Prostate gland (tissue), 2 donors: ENCODE measurements at places on chromosomes 7 and 10.

- no peak for DNase-seq
These were observed 827 bp downstream of the CSTF2T start for GRCh38 chr10:51698473-51699063.

- no peak for DNase-seq
These were observed 35.1 kb downstream of the SEM1 start for GRCh38 chr7:96674565-96674964.

GRCh38 chr10:62692085-62692484 lies 112.4 kb upstream of the ADO start:
- no peak for DNase-seq

GRCh38 chr7:29281782-29282541 lies 87.4 kb downstream of the CHN2 start:
- DNase-seq, result peak; percentile 53

DNA sequence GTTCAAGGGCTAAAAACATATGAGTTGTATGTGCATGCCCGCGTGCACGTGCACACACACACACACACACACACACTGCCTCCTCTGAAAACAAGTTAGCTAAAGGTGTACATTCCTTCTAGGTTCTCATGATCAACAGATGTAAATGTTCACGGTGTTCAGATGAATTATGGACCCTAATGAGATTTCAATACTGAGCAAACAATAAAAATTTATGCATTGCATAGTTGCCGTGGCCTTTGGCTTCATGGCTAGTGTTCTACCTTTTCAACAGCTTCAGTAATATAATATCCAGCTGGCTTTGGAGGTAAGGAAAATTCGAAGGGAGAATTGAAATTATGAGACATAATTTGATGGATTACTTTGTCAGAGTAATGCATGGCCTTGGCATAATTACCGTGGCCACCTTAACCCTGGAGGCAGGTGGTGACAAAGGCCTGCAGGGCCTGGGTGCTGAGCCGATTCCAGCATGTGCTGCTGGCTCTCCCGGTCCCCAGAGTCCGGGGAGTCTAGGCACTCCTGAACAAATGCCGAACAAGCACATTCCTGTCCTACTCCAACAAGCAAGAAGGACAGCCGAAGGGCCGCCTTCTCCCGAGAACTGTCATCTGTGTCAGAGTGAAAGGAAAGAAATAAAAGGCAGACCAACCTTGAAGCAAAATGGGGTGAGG lies 166.6 kb upstream of the TCF7L2 start:
- no peak for DNase-seq

DNA sequence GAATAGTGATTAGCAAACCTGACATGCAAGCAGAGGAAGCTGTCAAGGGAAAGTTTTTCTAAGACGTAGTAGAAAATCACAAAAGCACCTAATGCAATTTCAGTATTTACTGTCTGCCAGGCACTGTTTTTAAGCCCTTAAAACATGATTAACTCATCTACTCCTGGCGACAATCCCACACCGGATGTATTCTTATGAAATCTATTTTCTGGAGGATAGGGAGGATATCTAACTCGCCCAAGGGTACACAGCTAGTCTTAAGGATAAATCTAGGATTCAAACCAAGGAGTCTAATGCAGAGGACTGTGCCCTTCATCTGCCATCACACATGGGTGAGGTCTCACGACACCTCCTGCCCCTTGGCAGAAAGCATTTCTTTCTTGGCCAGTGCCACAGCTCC lies 47.8 kb upstream of the FIGNL1 start:
- no peak for DNase-seq

DNA sequence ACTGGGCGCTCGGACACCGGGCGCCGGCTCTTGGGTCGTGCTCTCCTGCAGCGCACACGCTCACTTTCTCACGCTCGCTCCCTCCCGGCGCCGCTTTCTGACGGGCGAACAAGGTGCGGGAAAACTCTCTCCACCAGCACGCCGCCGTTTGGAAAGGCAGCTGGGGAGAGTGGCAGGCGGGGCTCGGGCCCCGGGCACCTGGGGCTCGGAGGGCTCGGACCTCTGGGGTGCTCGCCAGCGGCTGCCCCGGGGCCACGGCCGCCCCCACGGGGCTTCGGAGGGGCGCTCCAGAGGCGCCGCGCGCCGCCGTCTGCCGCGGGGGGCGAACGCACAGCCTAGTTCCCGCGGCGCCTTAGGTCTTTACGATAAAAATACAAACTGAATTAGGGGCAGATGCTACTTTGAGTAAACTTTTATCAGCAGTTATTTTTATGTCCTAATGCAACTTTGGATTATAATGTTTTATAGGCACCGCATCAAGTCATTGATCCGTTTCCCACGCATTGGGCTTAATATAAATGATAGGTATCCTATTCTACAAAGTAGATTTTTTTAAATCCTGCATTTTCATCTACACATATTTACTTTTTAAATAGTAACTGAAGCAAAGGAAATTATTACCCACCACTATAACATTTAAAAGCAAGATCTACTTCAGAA lies 535 bp upstream of the EPC1 start:
- DNase-seq, result no peak

DNA sequence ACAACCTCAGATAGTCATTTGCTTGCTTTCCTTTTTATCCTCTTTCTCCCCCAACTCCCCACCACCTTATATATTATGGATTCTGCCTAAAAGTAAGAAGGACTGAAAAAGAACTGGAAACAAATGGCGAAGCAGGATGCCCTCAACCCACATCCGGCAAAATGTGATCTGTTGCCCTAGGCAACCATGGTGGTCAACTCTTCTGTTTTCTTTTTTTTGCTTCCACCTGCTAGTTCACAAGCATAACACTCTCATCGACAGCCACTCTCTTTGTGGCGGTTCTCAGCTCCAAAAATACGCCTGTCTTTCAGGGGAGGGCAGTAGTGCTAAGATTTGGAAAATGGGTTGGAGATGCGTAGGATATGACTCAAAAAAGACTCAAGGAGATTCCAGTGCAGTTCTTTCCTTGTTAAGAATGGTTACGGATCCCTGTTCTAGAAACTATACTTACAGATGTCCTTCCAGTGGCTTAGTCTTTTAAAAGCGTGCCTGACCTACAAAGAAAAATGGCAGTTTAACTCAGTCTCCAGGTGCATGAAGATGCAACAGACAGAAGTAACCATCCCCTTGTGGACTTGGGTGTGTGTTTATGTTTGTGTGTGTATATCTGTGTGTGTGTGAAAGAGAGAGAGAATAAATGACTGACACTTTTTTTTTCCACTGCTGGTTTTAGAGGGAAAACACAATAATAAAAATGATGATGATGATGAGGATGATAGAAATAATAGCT lies 10.7 kb downstream of the APBB1IP start:
- DNase-seq, result no peak

- DNase-seq, result no peak
These were observed 170.9 kb upstream of the SMIM30 start for GRCh38 chr7:113289140-113289740.

DNA sequence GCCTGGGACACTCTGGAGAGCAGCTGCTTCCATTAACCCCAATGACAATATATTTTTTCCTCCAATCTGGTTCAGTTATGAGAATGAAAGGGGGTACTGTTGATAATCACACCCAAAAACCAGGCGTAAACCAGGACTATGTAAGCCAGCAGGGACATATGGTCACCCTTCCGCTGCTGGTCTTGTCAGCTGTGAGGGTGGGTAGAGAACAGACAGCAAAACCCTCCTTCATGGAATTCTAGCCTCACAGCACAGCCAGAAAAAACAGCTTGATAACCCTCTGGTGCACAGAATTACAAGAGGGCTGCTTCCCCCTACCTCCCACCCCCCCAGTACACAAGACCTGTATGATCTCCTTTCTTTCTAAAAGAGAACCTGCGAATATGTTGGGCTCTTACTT lies 368.8 kb upstream of the ZMIZ1 start:
- no peak for DNase-seq

DNA sequence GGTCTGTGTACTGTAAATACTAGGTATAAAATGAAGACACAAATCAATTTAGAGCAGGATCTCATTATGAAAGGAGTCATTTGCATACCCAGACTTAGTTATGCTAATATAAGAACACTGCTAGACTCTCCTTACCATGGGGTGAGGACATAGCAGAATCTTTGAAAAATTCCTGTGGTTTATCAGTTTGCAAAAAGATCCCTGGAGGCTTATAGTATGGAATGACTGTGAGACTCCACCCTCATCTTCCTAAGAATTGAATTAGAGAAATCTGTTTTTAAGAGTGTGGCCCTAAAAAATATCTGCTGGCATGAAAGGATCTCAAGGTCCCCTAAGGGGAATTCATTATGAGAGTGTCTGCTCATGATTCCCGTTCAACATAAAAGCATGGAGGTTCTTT lies 63.2 kb downstream of the WNT2 start:
- DNase-seq, result no peak

DNA sequence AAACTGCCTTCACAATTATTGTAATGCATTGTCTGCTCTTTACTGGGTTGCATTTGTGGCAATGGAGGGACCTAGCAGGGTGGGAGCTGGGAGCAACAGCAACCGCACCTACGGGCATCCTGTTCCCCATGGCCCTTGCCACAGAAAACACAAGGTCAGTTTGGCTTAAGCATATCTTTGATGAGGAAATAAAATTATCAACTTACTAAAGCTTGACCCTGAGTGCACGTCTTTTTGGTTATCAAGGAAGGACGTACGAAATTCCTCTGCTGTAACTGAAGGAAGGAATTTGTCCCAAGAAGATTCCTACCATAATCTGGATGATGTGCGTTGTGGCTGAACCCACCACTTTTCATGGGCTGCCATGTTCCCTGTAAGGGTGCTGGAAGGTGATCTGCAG lies 19.9 kb upstream of the PTPRN2 start:
- no peak for DNase-seq

- DNase-seq, result no peak
These were observed 8.7 kb downstream of the WBP1L start for GRCh38 chr10:102752266-102752930.

- DNase-seq, result peak; percentile 76
These were observed 2.1 kb downstream of the GIGYF1 start for GRCh38 chr7:100691676-100692577.

DNA sequence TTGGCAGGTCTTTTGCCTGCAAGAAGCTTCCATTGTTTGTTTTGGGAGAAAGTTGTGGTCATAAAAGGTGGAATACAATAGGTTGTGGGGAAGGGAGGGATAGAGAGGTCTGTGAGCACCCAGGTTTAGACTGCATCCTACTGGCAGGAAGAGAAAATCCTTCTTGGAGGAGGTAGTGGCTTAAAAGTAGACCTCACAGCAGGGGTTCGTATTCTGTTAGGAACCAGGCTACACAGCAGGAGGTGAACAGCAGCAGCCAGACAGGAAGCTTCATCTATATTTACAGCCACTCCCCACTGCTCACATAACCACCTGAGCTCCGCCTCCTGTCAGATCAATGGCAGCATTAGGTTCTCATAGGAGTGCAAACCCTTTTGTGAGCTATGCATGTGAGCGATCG lies 245.3 kb downstream of the NSUN6 start:
- DNase-seq, result no peak

DNA sequence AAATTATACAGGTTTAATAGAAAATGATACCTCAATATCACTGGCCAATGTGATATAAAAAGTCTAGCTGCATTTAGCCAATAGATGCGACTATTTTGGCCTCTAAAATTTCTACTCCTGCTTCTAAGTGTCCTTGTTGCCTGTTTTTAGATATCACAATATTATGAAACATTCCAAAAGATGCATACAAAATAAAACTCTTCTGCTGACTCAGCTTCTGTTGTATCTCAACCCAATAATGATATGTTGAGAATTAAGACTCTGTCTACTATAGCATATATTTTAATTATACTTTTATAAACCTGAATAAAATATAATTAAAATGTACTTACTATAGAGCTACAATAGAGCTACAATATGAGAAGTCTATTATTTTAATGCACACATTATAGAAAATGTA lies 661.0 kb upstream of the TEX47 start:
- DNase-seq, result no peak

DNA sequence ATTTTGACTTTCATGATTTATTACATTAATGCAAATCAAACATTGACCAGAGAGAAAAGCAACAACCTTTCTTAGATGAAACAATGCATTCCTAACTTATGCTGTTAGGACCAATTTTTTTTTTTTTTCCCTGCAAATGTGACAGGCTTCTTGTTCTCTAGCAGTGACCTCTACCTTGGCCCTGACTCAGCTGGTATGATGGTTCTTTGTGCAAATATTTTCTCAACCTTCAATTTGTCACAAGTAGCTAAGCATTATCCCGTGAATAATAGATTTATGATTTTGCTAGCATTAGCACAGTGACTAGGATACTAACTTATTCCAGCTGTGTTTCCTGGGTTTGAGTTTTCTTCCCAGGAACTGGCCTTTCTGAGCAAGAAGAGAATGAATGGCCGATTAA lies 64.9 kb downstream of the PPP1R9A start:
- DNase-seq, result no peak

GRCh38 chr10:128221807-128222206 lies 95.6 kb upstream of the MKI67 start:
- no peak for DNase-seq

DNA sequence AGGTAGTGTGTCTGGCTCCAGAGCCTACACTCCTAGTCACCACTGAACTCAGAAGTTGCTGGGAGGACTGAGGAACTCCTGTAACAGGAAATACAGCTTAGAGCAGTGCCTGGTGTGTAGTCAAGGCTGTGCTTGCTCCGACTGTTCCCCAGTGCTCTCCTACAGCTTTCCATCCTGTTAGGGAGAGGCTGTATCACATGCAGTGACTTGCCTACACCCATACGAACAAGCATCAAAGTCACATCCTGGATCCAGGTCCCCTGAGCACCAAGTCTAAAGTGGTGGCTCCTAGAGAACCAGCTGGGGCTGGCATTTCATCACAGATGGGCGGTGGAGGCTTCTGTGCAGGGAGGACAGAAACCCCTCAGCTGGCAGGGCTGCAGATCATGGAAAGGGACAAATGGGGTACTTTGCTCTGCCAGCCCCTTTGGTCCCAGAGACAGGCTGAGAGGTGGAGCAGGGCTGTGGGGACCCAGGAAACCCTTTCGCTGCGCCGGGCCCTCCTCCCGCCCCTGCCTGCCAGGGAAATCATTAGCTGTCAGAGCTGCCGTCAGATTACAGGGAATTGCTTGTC lies 7.7 kb downstream of the ASB10 start:
- no peak for DNase-seq

DNA sequence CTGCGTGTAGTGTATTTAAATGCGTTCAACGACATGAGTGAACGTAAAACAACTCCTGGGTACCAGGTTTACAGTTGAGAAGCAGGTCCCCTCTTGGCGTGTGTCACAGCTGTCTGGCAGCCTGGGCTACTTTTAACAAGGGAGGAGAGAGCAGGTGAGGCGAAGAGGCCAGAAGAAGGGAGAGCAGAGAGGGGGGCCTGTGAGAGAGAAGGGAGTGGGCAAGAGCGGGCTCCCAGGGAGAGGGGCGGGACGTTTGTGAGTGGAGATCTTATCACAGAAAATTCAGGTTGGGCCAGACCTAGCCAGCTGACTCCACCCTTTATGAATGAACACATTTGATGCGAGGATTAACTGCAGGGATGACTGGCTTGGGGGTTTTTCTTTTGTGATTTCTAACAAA lies 154.0 kb downstream of the CAMK1D start:
- no peak for DNase-seq
